AG10803 (cell line): ENCODE measurements at places on chromosomes 5 and 9.

- no peak for DNase-seq
Observed at GRCh38 chr9:132426639-132427414, 16.8 kb downstream of the CFAP77 start.

DNA sequence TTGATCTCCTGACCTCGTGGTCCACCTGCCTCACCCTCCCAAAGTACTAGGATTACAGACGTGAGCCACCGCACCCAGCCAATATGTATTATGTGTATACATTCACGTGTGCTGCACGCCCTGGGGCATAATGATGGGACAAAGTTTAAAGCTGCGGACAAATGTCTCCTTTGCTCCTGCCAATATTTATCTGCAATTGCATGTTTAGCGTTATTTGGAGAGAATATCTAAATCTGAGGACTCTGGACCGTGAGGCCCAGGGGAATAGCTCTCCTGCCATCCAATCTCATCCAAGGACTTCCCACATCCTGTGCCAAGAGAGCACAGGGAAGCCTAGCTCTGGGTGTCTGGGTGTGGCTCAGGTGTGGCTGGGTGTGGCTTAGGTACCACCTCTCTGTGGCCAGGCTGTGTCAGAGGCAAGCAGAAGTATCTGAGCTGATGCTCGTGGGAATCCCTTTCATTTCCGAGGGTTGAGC is 6.9 kb upstream of the BOD1 start:
- no peak for DNase-seq

DNA sequence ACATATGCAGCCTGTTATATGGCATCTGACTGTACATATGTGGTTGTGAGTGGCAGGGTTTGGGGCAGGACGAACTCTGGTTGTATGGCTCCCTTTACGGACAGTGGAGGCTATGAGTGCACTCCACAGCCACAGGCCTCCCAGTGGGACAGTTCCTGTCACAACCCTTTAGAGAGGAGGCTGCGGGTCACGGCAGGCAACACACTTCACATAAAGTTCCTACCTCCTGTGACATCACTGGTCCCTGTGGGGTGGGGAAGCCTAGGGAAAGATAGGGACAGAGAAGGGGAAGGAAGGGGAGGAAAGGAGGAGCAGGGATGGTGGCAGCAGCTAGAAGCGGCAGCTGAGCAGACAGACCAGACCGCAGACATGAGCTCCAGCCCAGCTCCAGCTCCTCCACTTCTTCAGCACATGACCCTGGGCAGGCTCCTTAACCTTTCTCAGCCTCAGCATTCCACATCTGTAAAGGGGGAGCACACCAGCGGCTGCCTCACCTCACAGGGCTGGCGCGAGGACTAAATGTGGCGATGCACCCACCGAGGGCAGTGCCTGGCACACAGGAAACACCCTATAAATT is 27.4 kb upstream of the CORO2A start:
- no peak for DNase-seq

DNA sequence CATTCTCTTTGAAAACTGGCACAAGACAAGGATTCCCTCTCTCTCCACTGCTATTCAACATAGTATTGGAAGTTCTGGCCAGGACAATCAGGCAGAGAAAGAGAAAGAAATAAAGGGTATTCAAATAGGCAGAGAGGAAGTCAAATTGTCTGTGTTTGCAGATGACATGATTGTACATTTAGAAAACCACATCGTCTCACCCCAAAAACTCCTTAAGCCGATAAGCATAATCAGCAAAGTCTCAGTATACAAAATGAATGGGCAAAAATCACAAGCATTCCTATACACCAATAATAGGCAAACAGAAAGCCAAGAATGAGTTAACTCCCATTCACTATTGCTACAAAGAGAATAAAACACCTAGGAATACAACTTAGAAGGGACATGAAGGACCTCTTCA is 21.0 kb upstream of the EPB41L4A start:
- no peak for DNase-seq

DNA sequence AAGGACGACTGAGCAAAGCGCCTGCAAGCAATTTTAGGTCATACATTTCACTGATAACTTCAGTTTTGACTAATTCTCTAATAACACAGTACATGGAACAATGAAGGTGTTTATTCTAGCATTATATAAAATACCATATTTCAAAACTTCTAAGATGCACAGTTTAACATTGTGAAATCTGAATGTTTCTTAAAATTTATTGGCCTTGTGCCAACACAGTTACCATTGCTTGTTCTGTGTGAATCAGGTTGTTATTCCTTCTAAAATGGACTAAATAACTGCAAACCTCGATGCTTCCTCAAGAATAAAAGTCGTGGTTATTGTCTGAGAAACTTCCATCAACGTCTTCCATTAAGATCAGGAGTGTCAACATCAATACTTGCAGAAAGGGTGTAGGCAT is 8.0 kb downstream of the MCC start:
- DNase-seq: no peak

- DNase-seq: peak; percentile 22
Observed at GRCh38 chr5:91928754-91929521, 545.8 kb upstream of the ARRDC3 start.

GRCh38 chr9:94909250-94909894 is 182.9 kb downstream of the AOPEP start:
- DNase-seq: no peak

GRCh38 chr5:172052450-172053236 is 46.2 kb upstream of the FBXW11 start:
- DNase-seq: peak; percentile 49

DNA sequence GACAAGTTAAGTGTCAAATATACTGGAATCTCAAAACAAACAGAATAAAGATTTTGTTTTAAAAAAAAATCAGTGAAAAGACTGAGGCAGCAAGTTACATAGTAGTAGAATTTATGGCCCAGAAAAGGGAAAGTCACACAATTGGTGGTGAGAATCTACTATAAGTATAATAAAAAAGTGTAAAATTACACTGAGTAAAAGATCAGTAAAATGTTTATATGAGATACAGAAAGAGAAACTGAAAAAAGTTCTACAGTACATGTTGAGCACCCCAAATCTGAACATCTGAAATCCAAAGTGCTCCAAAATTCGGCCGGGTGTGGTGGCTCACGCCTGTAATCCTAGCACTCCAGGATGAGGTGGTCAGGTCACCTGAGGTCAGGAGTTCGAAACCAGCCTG is 15.0 kb downstream of the AGTPBP1 start:
- DNase-seq: no peak
